Right cardiac atrium (tissue), 5 donors: ENCODE measurements at places on chromosomes 1 and 21. TPM values are rescaled to one million over a fixed set of nuclear protein-coding genes. Genes with fewer than 3 reads are reported as not detected.

GRCh38 chr1:210695026-210695425, 366.3 kb downstream of the HHAT start:
- DNase-seq: no peak

GRCh38 chr1:8860738-8861516, 17.6 kb downstream of the ENO1 start:
- DNase-seq: no peak

GRCh38 chr1:202017749-202018467, 7.5 kb downstream of the ELF3 start:
- DNase-seq: no peak

- DNase-seq: peak; percentile 75
Observed at GRCh38 chr1:938088-938683, 14.5 kb downstream of the SAMD11 start.

GRCh38 chr1:92953491-92953890, 7.8 kb downstream of the DIPK1A start:
- no peak for DNase-seq

Gene F5
- polyA plus RNA-seq: 6.8 TPM

DNA sequence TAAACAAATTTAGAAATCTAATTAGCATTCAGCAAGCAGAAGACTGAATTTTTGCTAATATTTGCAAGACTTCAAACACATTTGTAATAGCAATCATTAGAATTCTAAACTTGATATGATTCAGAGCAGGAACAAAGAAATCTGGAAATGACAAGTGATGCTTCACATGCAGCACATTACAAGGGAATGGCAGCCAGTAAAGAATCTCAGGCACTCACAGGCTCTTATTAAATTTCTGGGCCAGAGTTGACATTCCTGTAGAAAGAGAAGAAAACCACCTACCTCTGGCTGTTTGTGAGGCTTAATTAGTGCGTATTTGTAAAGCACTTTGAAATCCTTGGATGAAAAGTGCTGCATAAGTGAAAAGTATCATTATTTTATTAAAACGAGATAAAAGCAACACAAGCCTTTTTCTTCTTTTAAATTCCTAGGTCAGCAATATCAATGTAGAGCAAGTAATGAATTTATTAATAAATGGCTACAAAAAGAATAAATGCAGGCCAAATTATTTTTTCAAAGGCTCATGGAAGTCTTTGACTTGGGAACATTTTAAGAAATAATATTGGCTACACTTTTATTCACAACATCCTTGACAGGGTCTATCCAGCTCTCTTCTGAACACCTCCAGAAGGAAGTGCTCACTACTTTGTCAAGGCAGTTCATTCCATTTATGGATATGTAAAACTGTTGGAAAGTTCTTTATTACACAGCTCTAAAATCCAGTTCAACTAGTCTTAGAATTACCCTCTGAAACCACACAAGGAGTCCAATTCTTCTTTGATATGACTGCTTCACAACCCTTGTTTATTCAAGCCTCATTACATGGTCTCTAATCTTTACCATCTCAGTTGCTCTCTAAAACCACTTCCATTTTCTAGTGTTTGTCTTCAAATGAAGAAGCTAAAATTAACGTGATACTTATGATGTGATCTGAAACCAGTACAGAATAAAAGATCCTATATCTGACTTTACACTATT, 32.1 kb upstream of the SCYL3 start:
- no peak for DNase-seq

GRCh38 chr21:42652527-42653230, 742 bp upstream of the PDE9A start:
- peak; percentile 84 for DNase-seq

GRCh38 chr1:44855742-44856141, 12.7 kb upstream of the PTCH2 start:
- no peak for DNase-seq

Gene LDLRAD1
- polyA plus RNA-seq: not detected

DNA sequence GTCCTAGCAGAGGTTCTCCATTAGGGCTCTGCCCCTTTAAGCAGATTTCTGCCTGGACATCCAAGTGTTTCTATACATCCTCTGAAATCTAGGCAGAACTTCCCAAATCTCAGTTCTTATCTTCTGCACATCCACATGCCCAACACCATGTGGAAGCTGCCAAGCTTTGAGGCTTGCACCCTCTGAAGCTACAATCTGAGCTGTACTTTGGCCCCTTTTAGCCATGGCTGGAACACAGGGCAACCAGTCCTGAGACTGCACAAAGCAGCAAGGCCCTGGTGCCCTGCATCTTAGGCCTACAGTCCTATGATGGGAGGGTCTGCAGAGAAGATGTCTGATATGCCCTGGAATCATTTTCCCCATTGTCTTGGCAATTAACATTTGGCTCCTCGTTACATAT, 8.0 kb downstream of the HAO2 start:
- no peak for DNase-seq

Gene AURKAIP1
- polyA plus RNA-seq: 331 TPM

DNA sequence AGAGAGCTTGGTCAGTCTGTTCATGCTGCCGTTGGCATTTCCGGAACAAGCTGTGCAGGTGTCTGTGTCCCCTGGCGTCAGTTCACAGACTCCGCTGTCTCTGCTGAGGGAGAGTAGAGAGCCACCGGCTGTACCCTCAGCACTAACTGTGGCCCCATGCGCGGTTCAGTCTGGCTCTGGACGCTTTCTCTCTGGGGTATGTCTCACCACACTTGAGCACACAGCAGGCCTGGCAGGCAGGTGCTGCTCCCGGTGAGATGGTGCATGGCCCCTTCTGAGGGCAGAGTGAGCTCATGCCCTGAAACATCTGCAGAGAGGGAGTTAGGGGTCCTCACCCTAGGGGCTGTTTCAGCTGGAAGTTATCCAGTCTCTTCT, 60.0 kb upstream of the TLR5 start:
- DNase-seq: no peak

- no peak for DNase-seq
Observed at GRCh38 chr1:201355471-201355870, 22.0 kb downstream of the TNNT2 start.

DNA sequence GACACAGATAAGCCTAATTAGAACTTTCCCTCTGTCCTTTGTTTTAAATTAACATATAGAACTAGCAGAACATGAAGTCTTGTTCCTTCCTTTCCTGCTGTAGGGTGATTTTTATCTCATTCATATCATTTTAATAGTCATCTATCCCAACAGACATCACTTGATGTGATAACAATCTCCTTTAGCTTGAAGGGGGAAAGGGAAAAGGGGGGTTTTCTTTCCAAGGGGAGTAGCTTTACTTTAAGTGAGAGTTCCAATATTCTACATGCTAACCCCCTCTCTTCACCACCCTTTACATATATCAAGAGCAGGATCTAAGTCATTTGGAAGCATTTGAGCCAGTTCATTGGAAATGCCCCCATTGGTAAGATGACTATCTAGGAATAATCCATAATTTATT, 241.9 kb downstream of the HHIPL2 start:
- DNase-seq: no peak

DNA sequence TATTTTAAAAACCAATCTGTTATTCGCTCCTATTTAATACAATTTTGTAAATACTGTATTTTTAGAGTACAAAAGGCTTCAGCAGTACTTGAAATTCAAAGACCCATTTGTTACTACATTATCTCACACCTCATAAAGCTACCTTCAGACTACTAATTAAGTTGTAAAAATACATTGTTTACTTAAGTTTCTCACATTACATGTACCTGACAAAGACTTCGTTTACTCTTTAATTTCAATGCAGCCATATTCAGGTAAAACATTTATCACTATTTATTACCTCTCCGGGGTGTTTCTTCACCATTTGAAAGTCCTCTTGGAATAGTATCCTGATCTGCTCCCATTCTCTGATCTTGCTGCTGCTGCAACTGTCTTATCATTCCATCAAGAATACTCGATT, 55.2 kb downstream of the BRWD1 start:
- DNase-seq: no peak

- no peak for DNase-seq
Observed at GRCh38 chr1:158333405-158334155, 2.2 kb upstream of the CD1B start.

DNA sequence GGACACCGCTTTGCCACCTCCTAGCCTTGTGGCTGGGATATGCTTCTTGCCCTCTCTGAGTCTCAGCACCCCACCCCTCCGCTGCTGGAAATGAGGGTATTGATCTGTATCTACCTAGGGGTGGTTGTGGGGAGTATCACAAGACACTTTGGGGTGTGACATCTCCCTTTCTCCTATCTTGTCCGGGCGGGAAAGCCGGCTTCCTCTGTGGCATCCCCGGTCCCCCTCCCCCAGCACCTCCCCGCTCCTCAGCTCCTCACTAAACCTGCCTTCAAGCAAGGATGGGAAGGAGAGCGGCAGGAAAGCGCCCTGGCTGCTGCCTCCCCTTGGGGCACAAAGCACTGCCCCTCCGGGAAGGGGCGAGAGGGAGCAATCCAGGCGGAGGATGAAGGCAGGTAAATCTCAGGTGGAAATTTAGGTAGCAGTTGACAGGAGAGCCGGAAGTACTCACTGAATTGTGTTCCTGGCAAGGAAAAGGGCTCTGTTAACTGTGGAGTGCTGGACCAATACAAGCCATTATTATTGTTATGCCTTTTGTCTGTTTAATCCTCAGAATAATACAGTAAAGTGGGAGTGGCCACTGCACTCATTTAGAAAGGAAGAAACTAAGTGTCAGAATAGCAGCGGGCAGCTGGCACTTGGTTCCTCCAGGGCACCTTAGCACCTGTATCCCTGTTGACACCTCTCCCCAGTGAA, 49.0 kb upstream of the LRP8 start:
- DNase-seq: no peak

GRCh38 chr1:67044631-67045270, 9.2 kb downstream of the SLC35D1 start:
- no peak for DNase-seq

DNA sequence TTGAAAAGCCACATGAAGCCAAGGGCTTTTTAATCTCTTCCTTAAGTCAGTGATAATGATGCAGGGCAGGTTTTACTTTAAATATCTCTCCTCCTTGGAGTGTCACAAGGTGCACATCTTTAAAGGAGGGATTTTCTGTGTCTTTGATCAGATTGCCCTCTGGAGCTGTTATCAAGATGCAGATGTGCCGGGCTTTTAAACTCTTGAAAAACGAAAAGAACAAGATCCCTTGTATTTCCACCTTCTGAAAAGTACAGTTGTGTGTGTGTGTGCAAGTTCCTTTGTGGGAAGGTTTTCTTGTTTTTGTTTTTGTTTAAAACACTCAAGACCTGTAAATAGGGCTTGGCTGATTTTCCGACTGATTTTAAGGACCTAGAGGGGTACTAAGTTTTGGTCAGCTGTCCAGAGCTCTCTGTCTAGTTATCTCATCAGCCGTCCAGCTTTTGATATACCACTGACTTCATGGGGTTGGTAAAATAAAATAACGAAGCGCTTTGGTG, 1.6 kb downstream of the MARK1 start:
- DNase-seq: no peak

DNA sequence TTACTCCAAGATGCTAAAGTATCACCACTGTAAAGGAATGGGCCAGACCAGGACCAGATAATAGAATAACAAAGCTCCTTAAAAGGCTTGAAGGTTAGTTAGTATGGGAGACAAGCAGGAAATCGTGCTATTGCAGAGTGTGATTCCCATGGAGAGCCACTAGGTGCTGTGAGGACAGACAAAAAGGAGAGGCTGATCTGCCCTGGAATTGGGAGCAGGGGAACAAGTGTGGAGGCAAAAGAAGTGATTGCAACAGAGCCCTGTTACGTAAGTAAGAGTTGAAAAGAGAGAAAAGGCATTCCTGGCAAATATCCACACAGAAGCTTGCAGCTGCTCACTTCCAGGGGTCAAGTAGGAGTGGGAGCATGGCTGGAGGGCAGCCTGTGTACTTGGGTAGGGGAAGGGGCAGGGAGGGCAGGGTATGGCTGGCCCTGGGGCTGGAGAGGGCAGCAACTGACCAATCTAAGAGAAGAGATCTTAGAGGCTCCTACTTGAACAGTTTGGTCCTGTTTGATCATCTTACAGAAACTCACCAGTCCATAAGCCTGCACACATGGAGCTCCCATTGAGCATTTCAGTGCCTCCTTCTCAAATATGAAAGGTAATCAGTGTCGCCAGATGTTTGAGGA, 207.7 kb upstream of the GJB5 start:
- DNase-seq: no peak

DNA sequence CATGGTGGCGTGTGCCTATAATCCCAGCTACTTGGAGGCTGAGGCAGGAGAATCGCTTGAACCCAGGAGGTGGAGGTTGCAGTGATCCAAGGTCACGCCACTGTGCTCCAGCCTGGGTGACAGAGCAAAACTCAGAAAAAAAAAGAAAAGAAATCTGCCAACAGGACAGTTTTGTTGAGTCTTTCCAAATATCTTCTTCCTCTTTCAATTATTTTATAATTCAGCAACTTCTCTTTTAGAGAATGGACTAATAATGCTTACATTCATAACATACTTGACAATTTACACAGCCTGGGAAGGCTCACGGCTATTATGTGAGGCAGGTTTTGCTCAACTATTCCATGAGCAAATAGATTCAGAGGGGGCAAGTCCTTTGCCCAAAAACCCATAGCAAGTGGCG, 18.1 kb downstream of the CNR2 start:
- DNase-seq: no peak

- DNase-seq: peak; percentile 47
Observed at GRCh38 chr1:10776190-10776905, 20.1 kb downstream of the CASZ1 start.

Gene TSPEAR
- 2.2 TPM for polyA plus RNA-seq

DNA sequence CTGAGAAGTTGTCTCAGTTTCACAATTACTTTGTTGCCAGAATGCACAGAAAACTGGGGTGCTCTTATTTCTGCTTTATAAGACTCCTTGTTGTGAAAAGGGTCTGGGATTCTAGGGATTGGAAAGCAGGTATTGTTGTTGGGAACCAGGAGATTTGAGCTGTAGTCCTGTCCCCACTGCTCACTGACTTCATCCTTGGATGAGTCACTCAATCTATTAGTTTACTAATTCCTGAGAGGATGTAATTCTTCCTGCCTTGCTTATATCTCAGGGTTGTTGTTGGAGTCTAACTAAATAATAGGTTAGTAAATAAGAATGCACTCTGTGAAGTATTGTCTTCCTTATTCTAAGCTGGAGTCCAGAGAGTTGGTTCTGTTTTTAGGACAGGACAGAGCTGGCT, 172.5 kb upstream of the GALNT2 start:
- DNase-seq: no peak

Gene RHD
- 0.16 TPM for polyA plus RNA-seq

Gene RPTN
- not detected for polyA plus RNA-seq
